OCI-M1 (cell line): ENCODE measurements at places on chromosomes 5 and 9.
A peak's percentile ranks its signal among the peaks of the same experiment; 100 is the strongest.

DNA sequence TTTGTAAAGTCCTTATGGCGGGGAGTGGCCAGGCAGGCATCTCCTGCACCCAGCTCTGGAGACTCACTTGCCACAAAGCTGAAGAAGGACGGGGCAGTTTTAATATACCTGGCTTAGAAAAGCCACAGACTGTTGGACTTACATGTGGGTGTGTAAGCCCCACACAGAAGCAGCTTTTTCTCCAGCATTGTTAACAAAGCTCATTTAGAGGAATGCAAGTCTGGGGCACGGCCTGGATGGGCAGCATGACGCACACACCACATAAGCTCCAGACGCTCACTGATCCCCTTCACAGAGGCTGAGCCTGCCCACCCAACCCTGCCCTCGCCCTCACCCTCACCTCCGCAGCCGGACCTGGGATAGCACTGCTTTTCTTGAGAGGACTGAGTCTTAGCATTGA, 58.0 kb upstream of the PDE8B start:
- DNase-seq = no peak

- no peak for DNase-seq
Measured at GRCh38 chr5:65805089-65805488, 83.1 kb downstream of the NLN start.

GRCh38 chr5:171845857-171846256, 60.2 kb downstream of the SMIM23 start:
- DNase-seq = peak; percentile 8

DNA sequence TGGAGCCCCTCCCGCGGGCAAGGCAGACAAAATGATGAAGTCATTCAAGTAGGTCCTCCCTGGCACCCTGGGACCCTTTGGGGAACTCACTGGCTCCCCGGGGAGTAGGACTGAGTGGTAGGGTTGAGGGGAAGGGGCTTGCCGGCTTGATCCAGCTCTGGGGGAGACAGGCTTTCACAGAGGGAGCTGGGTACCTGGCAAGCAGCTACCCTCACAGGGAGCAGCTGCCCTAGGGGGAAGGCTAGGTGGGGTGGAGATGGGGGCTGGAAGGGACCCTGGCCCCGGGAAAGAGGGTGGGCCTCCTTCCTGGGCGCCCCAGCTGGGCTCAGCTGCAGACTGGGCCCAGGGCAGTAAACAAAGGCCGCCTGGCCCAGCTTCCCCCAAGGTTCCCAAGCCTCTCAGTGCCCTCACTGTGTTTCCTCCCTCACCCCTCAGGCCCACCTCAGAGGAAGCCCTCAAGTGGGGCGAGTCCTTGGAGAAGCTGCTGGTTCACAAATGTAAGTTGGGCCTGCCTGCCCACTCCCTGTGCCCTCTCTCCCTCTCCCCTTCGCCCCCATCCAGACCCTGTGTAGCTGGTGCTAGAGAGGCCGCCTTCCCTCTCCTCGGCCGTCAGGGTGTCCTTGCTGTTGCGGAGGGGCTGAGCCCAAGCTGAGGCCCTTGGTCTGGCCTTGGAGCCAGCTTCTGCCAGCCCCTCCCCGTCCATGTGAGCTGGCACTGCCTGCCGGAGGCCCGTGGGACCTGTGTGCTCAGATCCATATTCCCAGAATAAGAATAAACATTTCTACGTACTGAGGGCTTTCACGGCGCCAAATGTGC, 131.2 kb downstream of the RGS3 start:
- no peak for DNase-seq

GRCh38 chr5:143126174-143127019, 277.1 kb downstream of the NR3C1 start:
- DNase-seq = no peak

- no peak for DNase-seq
Measured at GRCh38 chr9:126678989-126679388, 65.3 kb downstream of the LMX1B start.

DNA sequence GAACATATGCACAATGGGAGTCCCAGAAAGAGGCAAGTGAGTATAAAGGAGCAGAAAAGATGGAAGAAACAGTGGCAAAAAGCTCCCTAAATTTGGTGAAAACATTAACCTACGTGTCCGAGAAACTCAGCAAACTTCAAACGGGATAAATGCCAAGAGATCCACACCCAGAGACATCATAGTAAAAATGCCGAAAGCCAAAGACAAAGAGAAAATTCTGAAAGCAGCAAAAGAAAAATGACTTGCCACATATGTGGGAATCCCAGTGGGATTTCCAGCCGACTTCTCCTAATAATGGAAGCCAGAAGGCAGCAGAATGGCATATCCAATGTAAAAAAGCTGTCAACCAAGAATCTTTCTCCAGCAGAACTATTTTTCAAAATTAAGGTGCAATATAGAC, 101.2 kb downstream of the ADAMTS2 start:
- DNase-seq = no peak

- no peak for DNase-seq
Measured at GRCh38 chr5:52831786-52832511, 44.2 kb downstream of the ITGA1 start.

- DNase-seq = no peak
Measured at GRCh38 chr9:36535107-36535506, 37.6 kb upstream of the MELK start.

- DNase-seq = peak; percentile 72
Measured at GRCh38 chr9:116152390-116152789, 1.2 kb upstream of the PAPPA start.

GRCh38 chr9:11992866-11993265, 700.3 kb upstream of the TYRP1 start:
- DNase-seq = no peak

DNA sequence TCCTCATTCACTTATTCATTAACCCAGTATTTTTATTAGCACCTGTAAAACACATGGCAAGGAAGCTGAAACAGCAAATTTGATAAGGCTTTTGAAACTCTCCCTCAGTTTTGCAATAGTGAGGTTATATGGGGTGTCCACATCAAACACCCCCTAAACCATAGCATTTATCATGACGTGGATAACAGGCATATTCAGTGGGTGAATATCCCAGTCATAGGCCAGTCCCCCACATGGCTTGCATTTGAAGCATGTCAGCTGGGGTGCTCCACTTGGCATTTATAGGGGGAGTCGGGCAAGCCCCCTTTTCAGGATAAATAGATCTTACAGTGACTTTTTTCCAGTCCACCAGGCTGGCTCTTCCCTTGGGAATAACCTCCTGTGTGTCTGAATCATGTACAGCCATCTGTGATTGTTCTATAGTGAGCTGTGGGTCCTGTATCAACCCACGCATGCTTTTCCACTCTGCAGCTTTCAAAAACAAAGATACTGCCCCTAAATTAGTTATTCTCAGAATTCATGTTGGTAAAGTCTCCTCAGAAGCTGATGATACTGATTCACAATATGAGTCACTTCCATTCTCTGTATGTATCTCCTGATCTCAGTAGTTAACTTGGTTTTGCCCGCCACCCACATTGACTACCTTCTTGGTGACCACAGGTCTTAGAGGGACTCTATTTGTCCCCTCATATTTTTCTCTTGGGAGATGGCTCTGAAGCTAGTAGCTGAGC, 84.4 kb upstream of the SPIN1 start:
- peak; percentile 41 for DNase-seq

GRCh38 chr9:122107291-122107805, 14.2 kb upstream of the TTLL11 start:
- no peak for DNase-seq

GRCh38 chr5:78573318-78573717, 75.3 kb downstream of the LHFPL2 start:
- DNase-seq = no peak

GRCh38 chr9:96599298-96599697, 20.3 kb downstream of the CDC14B start:
- DNase-seq = no peak

DNA sequence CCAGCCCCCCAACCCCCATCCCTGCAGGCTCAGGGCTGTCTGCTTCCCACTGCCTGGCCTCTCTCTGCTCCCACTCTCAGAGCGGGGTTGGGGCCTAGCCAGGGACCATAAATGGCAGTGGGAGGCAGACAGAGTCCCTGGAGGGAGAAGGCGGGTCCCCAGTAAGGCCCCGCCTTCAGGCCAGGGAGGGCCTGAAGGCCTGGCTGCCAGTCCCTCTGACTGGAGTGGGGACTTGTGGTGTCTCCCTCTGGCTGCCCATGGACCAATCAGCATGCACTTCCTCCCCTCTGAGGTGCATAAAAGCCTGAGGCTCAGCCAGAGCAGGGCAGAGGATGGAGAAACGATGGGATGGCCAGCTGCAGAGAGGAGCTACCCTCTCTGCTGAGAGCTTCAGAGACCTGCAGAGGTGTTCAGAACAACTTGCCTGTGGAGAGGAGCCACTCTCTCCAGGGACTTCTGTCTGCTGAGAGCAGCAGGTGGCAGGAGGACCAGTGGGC, 2.7 kb upstream of the BTNL9 start:
- DNase-seq = no peak

GRCh38 chr9:105459336-105459735, 11.5 kb downstream of the FSD1L start:
- DNase-seq = peak; percentile 49

DNA sequence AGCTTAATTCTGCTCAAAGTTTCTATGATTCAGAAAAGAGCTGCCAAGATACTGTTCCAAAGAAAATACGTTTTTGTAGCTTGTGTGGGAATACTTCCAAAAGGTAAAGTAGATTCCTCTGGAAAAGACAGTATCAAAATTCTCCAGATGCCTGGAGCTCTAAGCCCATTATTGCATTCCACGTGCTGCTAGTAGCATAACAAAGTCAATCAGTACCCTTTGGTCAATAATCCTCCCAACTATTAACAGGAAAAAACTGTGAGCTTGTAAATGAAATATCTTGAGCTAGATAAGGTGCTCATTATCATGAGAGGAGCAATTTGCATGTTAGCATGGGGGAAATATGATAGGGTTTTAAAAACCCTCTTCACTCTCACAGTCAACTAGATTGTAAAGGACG, 229.5 kb upstream of the TYRP1 start:
- DNase-seq = no peak

- DNase-seq = no peak
Measured at GRCh38 chr9:134847138-134847537, 33.5 kb upstream of the FCN2 start.
